ENCODE measurements at places on chromosomes 4 and X.

DNA sequence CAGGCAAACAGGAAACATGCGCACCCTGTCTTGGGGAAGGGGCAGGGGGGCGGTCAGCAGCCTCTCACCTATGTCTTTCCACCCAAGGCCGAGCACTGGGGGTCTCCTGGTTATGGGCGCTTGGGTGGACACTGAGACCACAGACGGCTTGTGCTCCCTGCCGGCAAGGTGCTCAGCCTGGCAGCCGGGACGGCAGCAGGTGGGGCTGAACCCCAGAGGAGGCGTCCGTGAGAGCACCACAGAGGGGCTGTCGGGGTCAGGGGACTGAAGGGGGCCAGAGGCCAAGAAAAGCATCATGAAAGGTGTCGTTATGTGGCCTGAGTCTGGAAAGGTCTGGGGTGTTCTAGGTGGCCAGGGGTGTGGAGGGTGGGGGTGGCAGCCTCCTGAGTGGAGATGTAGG, 19.6 kb downstream of the DOK7 start:
- no peak for DNase-seq

DNA sequence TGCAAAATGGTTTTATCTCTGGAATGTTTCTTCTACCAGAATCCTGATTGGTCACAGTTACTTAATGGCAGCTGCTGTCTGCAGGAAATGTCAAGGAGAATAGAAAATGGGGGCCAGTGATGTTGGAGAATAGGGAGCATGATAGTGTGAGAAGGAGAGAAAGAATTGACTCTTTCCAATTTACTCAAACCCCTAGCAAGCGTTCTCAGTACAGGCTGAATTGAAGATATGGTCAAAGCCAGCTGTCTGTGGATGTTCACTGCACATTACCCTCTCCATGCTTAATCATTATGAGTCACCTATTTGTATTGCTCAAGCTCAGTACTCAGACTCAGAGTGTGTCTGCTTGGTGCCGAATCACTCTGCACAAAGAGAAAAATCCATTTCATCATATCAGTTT, 57.8 kb upstream of the FAM47B start:
- no peak for DNase-seq

GRCh38 chr4:149466446-149466845, 349.2 kb downstream of the IQCM start:
- no peak for DNase-seq

GRCh38 chr4:44720371-44720770, 6.0 kb downstream of the GNPDA2 start:
- DNase-seq: no peak

- no peak for DNase-seq
These were observed 5.8 kb downstream of the ATG4A start for GRCh38 chrX:108097380-108097779.

DNA sequence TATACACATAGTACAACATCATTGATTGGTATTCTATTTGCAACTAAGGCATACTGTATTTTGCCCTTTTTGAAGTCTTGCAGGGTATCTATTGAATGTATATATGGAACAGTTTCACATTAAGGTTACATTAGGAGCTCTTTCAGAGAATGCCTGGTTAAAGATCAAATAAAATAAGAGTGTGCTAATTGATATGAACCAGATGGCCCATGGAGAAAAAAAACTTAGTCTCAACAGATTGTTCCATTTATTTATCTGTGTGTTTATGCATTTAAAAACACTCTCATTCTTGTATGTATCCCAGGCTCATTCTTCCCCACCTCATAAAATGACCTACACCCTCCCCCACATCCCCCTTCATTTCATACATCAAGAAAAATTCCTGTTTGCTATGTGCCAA, 35.2 kb upstream of the GRIA2 start:
- DNase-seq: no peak

GRCh38 chr4:185171373-185172071, 28.5 kb downstream of the SLC25A4 start:
- DNase-seq: no peak

GRCh38 chr4:36029951-36030350, 214.4 kb downstream of the ARAP2 start:
- DNase-seq: no peak

GRCh38 chr4:14772388-14772787, 229.9 kb upstream of the CPEB2 start:
- DNase-seq: no peak

GRCh38 chrX:32572644-32573043, 638.7 kb downstream of the DMD start:
- no peak for DNase-seq

DNA sequence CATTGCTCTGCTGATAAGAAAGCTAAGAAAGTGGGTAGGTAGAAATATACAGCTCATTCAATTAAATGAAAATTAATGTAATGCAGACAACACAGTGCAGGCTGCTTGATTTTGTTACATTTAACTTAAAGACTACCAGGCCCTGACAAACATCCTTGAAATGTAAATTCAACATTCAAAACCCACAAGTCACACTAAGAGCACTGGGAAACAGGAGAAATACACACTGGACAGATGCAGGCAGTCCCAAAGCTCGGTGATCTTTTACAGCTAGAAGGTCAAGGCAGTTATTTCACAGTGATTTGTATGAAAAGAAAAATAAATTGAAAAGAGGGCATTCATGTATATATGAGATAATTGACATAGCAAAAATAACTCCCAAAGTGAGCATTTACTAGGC, 94.3 kb upstream of the PLAC1 start:
- no peak for DNase-seq

- DNase-seq: no peak
These were observed 99.1 kb downstream of the USP9X start for GRCh38 chrX:41184312-41184711.

GRCh38 chr4:32824336-32824735, 2104.2 kb downstream of the PCDH7 start:
- no peak for DNase-seq

- DNase-seq: no peak
These were observed 39.8 kb downstream of the GLRB start for GRCh38 chr4:157115613-157116335.

DNA sequence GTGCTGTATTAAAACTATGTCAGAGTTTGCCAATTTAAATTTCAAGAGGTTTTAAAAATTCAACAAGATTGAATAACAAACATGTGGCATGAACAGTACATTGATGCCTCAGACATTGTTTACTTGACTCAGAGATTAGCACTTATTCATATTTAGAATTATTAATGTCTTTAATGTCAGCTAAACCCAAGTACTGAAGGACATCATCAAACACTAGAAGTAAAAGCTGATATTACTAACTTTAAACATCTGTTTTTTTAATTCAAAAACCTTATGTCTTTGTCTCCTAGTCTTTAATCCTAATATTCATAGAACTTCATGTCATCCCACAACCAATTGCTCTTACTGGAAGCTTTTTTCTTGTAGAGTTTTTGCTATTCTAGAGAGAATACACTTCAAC, 406.2 kb upstream of the PCDH7 start:
- no peak for DNase-seq

- DNase-seq: no peak
These were observed 227.8 kb upstream of the GATB start for GRCh38 chr4:151988591-151988990.

DNA sequence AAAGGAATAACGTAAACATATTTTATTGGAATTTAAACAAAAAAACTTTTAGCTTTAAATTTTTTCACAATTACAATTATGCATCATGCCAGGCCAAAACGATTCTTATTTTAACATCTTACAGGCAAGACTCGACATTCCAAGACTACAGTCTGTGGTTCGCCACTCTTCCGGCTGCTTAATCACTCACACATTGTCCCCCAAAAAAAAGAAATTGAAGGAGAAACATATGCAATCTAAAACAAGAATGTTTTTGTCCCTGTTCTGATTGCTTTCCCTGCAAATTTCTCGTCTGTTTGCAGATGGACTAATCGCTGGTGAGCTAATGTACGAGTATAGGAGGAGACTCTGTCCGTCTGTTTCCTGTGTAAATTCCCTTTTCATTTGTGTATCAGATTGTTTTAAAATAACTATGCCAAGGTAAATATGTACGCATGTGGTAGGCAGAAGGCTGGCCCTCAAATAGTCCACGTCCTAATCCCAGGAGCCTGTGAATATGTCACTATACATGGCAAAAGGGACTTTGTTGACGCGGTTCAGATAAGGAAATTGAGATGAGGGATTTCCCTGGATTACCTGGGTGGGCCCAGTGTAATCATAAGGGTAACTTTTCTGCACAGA, 37.7 kb upstream of the MTNR1A start:
- no peak for DNase-seq

GRCh38 chr4:48603366-48604003, 113.4 kb downstream of the ZAR1 start:
- no peak for DNase-seq

GRCh38 chr4:19472666-19473065, 779.0 kb upstream of the SLIT2 start:
- DNase-seq: no peak
